ENCODE measurements at places on chromosomes 6 and 20. TPM values are rescaled to one million over a fixed set of nuclear protein-coding genes. Genes with fewer than 3 reads are reported as not detected.

- no peak overlapping the region for H3K4me3 ChIP-seq
- H3K27me3 ChIP-seq: peaks cover 2% of the 10 kb centered on the region
- H3K4me1 ChIP-seq: no peaks in the 10 kb centered on the region
- no peak overlapping the region for H3K27ac ChIP-seq
These were observed 29.6 kb upstream of the FOXC1 start for GRCh38 chr6:1580109-1580508.

The RIMS1 gene
- total RNA-seq: not detected

The ARHGAP40 gene
- not detected for total RNA-seq

The DEFB124 gene
- not detected for total RNA-seq

GRCh38 chr6:116329156-116329555, 41.6 kb upstream of the DSE start:
- no peaks in the 10 kb centered on the region for H3K36me3 ChIP-seq
- H3K4me1 ChIP-seq: peaks cover 2% of the 10 kb centered on the region
- DNase-seq: no peak
- no peak overlapping the region for H3K4me3 ChIP-seq
- peaks cover 3% of the 10 kb centered on the region for H3K27me3 ChIP-seq
- no peak overlapping the region for H3K27ac ChIP-seq

DNA sequence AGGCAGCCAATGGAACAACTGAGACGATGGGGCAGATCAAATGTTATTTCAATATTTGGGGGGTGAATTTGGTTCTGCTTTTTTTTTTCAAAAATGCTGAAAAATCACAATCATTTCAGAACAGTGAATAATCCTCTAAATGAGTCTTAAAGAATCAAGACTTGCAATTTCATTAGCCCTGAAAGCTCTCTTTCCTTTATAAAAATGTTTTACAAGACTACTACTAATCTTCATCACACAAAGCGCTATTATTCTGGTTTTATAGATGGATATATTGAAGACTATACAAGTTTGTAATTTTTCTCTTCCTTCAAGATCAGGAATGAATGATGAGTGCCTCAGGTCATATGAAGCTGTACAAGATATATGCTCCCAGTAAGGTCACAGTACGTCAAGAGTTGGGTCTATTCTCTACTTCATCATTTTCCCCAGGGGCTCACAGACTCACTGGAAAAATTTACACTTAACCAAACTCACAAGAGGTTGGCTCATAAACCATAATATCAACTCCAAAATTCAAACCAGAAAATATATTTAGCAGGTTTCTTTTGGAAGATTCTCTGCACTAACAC, 19.5 kb downstream of the RNF24 start:
- H3K27me3 ChIP-seq: no peaks in the 10 kb centered on the region
- DNase-seq: no peak
- no peak overlapping the region for H3K4me3 ChIP-seq
- peak overlapping the region; percentile 83 for H3K27ac ChIP-seq
- peaks cover 8% of the 10 kb centered on the region for H3K36me3 ChIP-seq

The IL17A gene
- total RNA-seq: not detected

- H3K27ac ChIP-seq: no peak overlapping the region
- peaks cover 3% of the 10 kb centered on the region for H3K4me1 ChIP-seq
- H3K4me3 ChIP-seq: no peak overlapping the region
- no peak for DNase-seq
These were observed 111.3 kb upstream of the FOXQ1 start for GRCh38 chr6:1200409-1201101.

The BMP7 gene
- total RNA-seq: not detected

The C4B gene
- 4.2 TPM for total RNA-seq

- no peaks in the 10 kb centered on the region for H3K27me3 ChIP-seq
- peak within 1 kb of the TSS; percentile 91 for H3K27ac ChIP-seq
- H3K4me1 ChIP-seq: peaks cover 34% of the 10 kb centered on the region
- DNase-seq: peak; percentile 91
These were observed at the start of gene ILRUN for GRCh38 chr6:34696739-34697543. ILRUN (minus strand) TSS chr6:34696767; CDS start chr6:34696603, 164 bp downstream.

DNA sequence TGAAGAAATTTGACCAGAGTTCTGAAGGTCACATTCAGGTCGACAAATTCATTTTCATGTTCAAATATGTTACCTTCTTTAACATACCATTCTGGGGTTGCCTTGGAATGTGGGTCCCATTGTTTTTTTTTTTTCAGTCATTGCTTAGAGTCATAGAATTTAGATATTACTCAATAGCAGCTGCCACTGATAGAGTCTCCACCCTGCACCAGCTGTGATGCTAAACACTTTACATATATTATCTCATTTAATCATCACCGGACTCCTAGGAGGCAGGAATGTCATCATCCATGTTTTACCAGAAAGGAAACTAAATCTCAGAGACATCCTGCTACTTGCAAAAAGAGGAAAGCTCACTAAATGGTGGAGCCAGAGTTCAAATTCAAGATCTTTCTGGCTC, 204.7 kb downstream of the ESR1 start:
- H3K4me1 ChIP-seq: no peaks in the 10 kb centered on the region
- H3K4me3 ChIP-seq: no peak overlapping the region
- DNase-seq: no peak
- H3K36me3 ChIP-seq: no peaks in the 10 kb centered on the region
- H3K27ac ChIP-seq: no peak overlapping the region

The DNAAF9 gene
- 2.3 TPM for total RNA-seq

DNA sequence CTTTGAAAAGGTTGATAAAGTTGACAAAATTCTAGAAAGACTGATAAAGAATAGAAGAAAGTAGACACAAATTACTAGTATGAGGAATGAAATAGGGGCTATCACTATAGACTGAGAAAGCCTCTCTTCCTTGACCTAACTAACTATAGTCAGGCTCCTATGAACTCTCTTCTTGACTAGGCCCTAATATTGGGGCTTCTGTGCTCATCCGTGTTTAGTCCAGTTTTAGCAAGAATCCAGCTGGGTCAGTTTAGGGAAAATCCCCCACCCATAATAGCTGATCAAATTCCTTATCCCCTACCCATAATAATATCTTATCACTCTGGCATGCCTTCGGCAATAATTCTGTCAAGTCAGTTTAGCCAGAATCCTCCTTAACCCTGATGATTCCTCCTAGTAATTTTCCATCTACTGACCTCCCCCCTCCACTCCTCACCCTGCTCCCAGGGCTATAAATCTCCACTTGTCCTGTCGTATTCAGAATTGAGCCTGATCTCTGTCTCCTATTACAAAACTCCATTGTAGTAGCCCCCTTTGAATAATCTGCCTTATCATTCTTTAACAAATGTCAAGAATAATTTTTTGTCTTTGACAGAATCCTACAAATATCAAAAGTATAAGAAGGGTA, 138.1 kb downstream of the TFAP2A start:
- H3K4me1 ChIP-seq: no peaks in the 10 kb centered on the region
- no peaks in the 10 kb centered on the region for H3K36me3 ChIP-seq
- H3K27ac ChIP-seq: no peak overlapping the region

DNA sequence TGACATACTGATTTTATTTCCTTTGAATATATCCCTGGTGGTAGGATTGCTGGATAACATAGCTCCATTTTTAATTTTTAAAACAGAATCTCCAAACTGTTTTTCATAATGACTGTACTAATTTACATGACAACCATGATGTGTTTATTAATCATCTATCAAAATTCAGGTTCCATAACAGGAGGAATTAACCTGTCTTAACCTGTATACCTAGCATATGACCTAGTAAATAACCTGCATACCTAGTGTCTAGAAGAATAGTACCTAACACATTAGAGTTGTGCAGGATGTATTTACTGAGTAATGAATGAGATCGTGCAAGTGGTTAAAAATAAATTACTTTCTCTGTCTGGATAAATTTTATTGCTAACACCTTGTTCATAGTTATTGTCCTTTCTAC, 45.8 kb upstream of the ARHGAP18 start:
- H3K4me1 ChIP-seq: peaks cover 11% of the 10 kb centered on the region
- H3K4me3 ChIP-seq: no peak overlapping the region
- H3K27me3 ChIP-seq: peaks cover 13% of the 10 kb centered on the region
- H3K36me3 ChIP-seq: no peaks in the 10 kb centered on the region
- H3K27ac ChIP-seq: no peak overlapping the region

GRCh38 chr6:72748759-72749158, 126.9 kb downstream of the KCNQ5 start:
- H3K36me3 ChIP-seq: peaks cover 5% of the 10 kb centered on the region
- peaks cover 15% of the 10 kb centered on the region for H3K4me1 ChIP-seq
- no peaks in the 10 kb centered on the region for H3K27me3 ChIP-seq
- no peak overlapping the region for H3K27ac ChIP-seq
- no peak for DNase-seq
- no peak overlapping the region for H3K4me3 ChIP-seq

DNA sequence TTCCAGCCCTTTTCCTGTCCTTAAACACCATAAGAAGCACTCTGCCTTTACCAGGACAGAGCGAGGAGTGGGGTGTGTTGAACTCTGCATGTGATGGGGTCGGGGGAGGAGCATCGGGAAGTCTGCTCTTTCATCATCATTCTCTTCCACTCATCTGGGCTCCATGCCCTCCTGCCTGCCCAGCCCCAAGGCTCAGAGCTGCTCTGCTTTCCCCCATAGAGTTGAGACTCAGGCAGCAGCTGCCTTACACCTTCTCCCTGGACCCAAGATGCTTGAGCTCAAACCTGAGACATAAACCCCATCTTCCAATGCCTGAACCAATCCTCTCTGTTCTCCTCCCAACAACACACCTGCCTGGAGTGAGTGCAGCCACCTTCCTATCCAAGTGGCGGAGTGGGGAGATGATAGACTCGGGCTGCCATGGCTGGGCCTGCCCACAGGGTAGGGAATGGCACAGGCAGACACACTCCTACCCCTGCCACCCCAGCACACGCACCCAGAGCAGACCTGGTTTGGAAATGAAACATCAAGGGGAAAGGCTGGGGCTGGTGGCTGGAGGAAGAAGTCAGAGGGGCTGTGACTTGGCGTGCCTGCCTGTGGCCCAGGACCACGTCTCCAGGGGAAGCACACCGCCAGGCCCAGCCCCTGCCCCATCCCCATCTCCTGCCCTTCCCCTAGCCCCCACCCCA, 28.4 kb downstream of the TFEB start:
- H3K4me3 ChIP-seq: no peak overlapping the region
- H3K27me3 ChIP-seq: no peaks in the 10 kb centered on the region
- no peaks in the 10 kb centered on the region for H3K36me3 ChIP-seq
- H3K4me1 ChIP-seq: peaks cover 23% of the 10 kb centered on the region

The TP53INP2 gene
- 4.8 TPM for total RNA-seq

DNA sequence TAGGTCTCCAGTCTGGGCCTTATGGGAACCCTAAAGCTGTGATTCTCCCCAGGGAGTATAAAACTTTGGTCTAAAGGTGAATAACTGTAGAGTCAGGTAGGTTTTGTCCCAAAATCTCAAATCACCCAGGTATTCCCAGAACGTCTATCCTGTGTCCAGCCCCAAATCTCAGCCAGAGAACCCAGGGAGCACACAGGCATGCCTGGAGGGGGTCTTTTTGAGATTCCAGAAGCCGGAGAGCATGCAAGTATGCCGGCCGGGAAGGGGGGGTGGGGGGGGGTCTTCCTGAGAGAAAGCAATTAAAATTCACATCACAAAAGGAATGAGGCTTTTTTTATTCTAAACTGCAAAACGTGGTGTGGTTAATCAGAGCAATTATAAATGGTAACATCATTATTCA, 210.0 kb downstream of the PTPRT start:
- H3K4me3 ChIP-seq: no peak overlapping the region
- H3K36me3 ChIP-seq: no peaks in the 10 kb centered on the region
- no peak overlapping the region for H3K27ac ChIP-seq
- no peak for DNase-seq
- H3K27me3 ChIP-seq: no peaks in the 10 kb centered on the region
- H3K4me1 ChIP-seq: no peaks in the 10 kb centered on the region

DNA sequence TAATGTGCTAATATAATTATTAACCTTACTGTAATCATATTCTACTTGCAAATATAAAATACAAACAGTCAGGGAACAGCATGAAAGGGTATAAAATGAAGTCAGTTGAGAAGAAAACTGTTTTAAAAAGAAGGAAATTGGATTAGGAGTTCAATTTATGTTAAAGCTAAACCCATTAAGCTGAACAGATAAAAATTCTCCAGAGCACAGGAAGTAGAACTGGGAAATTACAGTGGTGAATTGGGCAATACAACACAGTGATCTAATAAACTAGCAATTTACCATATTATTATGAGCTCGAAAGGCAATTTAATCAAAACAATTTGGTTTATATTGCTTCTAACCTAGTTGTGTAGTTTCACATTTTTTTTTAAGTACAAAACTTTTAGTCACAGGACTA, 407.4 kb upstream of the RGS17 start:
- no peak overlapping the region for H3K4me3 ChIP-seq
- no peaks in the 10 kb centered on the region for H3K36me3 ChIP-seq
- H3K27me3 ChIP-seq: no peaks in the 10 kb centered on the region
- no peak overlapping the region for H3K27ac ChIP-seq
- no peaks in the 10 kb centered on the region for H3K4me1 ChIP-seq
- DNase-seq: no peak

- H3K36me3 ChIP-seq: peaks cover 3% of the 10 kb centered on the region
- DNase-seq: no peak
- H3K4me3 ChIP-seq: no peak overlapping the region
- H3K27me3 ChIP-seq: no peaks in the 10 kb centered on the region
- H3K27ac ChIP-seq: peak overlapping the region; percentile 17
- H3K4me1 ChIP-seq: peaks cover 10% of the 10 kb centered on the region
These were observed 91.6 kb downstream of the RAMACL start for GRCh38 chr6:166494757-166495486.

- no peaks in the 10 kb centered on the region for H3K36me3 ChIP-seq
- no peak for DNase-seq
- peaks cover 11% of the 10 kb centered on the region for H3K4me1 ChIP-seq
- H3K27ac ChIP-seq: no peak overlapping the region
These were observed 140.8 kb upstream of the PTPN1 start for GRCh38 chr20:50369225-50370035.

The OXT gene
- not detected for total RNA-seq

GRCh38 chr6:23013776-23014175, 444.4 kb downstream of the HDGFL1 start:
- H3K4me3 ChIP-seq: no peak overlapping the region

- no peaks in the 10 kb centered on the region for H3K36me3 ChIP-seq
- H3K4me3 ChIP-seq: no peak overlapping the region
- no peak for DNase-seq
- H3K27me3 ChIP-seq: peaks cover 3% of the 10 kb centered on the region
- no peaks in the 10 kb centered on the region for H3K4me1 ChIP-seq
These were observed 18.4 kb upstream of the MCM9 start for GRCh38 chr6:118953391-118953790.

- no peaks in the 10 kb centered on the region for H3K27me3 ChIP-seq
- H3K27ac ChIP-seq: no peak overlapping the region
- no peak for DNase-seq
- H3K4me3 ChIP-seq: no peak overlapping the region
These were observed 79.5 kb downstream of the PAK5 start for GRCh38 chr20:9759392-9759791.

DNA sequence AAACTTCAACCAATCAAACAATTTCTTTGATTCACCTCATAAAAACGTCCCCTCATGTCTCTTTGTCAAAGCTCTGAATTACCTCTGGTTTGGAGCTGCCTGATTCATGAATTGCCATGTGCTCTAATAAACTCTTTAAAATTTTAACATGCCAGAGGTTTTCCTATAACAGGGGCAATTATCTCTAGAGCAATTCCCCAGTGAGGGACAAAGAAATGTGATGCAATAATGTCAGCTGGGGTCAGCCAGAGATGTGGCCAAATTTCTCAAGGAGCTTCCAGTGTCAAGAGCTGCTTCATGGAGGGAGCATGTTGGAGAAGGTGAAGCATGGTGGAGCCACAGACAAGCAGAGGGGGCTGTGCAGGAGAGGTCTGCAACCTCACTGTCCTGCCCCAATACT, 38.7 kb upstream of the RFPL4B start:
- no peak overlapping the region for H3K27ac ChIP-seq
- H3K4me1 ChIP-seq: no peaks in the 10 kb centered on the region
- no peak for DNase-seq
- no peak overlapping the region for H3K4me3 ChIP-seq
